ENCODE measurements at places on chromosomes 7 and 10. TPM values are rescaled to one million over a fixed set of nuclear protein-coding genes. Genes with fewer than 3 reads are reported as not detected.

DNA sequence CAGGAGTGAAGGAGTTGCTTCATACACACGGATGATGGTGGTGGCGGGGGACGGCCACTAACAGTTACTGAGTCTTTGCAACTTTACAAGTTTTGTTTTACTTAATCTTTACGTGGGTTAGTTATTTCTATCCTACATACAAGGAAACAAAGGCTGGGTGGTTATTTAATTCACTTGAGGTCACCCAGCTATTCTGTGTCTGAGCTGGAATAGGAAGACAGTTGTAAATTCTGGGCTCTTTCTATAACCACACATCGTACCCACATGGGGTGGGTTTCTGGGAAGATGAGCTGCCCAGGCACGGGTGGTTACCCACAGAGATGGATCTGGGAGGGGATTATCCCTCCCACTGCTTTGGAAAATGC is 137.9 kb downstream of the ANLN start:
- H3K36me3 ChIP-seq: no peaks in the 10 kb centered on the region
- peaks cover 2% of the 10 kb centered on the region for H3K4me1 ChIP-seq
- no peak for DNase-seq
- no peak overlapping the region for H3K27ac ChIP-seq
- H3K4me3 ChIP-seq: no peak overlapping the region

ASB10 gene
- not detected for total RNA-seq

RAPGEF5 gene
- total RNA-seq: 1.1 TPM

- DNase-seq: no peak
- no peaks in the 10 kb centered on the region for H3K27me3 ChIP-seq
- no peak overlapping the region for H3K4me3 ChIP-seq
- no peaks in the 10 kb centered on the region for H3K36me3 ChIP-seq
These were observed 81.9 kb upstream of the AUTS2 start for GRCh38 chr7:69516238-69516820.

DNA sequence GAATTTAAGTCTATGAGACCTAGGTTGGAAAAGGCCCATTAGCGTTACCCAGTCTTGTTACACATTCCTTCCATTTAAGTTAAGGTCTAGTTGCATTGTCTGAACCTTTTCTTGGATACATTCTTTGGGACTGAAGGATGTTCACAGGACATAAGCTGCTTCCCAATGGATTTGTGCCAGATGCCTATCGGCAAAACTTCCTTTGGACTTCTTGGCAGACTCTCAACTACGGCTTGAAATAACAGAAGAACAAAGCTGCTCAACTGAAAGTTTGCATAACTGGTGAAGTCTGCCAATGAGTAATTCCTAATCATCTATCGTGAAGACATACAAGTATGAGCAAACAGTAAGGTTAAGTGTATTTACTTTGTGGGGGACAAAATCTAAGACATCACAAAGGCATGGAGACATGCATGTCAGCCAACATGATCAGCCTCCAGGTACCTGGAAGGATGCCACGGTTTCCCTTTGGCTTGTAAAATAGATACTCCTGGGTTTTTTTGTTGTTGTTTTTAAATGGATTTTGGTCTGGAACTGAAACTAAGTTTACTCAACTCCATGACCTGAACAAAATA is 35.4 kb downstream of the MALSU1 start:
- H3K4me1 ChIP-seq: peaks cover 43% of the 10 kb centered on the region
- peak overlapping the region; percentile 89 for H3K27ac ChIP-seq
- DNase-seq: peak; percentile 90

- H3K27ac ChIP-seq: no peak overlapping the region
- H3K4me3 ChIP-seq: no peak overlapping the region
- no peak for DNase-seq
- no peaks in the 10 kb centered on the region for H3K27me3 ChIP-seq
- H3K4me1 ChIP-seq: peaks cover 7% of the 10 kb centered on the region
These were observed 28.2 kb downstream of the STRIP2 start for GRCh38 chr7:129462420-129462819.

DNA sequence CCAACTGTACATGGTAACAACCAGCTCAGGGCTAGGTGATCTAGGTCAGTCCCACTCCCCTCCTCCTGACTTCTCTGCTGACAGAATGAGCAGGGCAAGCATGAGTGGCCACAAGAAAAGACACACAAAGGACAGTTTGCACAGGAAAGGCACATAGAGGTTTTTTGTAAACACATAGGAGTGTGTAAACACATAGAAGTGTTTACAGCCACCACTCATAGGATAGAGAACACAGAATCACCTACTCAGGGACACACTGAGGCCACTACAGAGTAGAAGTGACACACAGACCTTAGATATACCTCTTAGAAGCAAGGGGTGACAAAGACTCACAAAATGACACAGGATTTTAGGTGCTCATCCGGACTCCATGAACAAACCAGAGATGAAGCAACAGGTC is 19.0 kb downstream of the NUDCD3 start:
- no peak for DNase-seq
- no peak overlapping the region for H3K27ac ChIP-seq
- peaks cover 15% of the 10 kb centered on the region for H3K36me3 ChIP-seq

- peak; percentile 49 for DNase-seq
- H3K27me3 ChIP-seq: no peaks in the 10 kb centered on the region
- no peak overlapping the region for H3K4me3 ChIP-seq
- H3K36me3 ChIP-seq: peaks cover 6% of the 10 kb centered on the region
These were observed 31.8 kb downstream of the CRHR2 start for GRCh38 chr7:30650421-30650808.

- no peaks in the 10 kb centered on the region for H3K36me3 ChIP-seq
- H3K4me1 ChIP-seq: peaks cover 13% of the 10 kb centered on the region
- H3K27me3 ChIP-seq: no peaks in the 10 kb centered on the region
- H3K27ac ChIP-seq: peak overlapping the region; percentile 98
- H3K4me3 ChIP-seq: peak overlapping the region; percentile 65
These were observed 68.3 kb downstream of the CREM start for GRCh38 chr10:35194906-35195305.

GRCh38 chr10:62002753-62003152 is 101.3 kb downstream of the ARID5B start:
- peaks cover 14% of the 10 kb centered on the region for H3K4me1 ChIP-seq
- no peak for DNase-seq
- H3K4me3 ChIP-seq: no peak overlapping the region
- H3K27me3 ChIP-seq: no peaks in the 10 kb centered on the region

WASHC2C gene
- 69.5 TPM for total RNA-seq

GRCh38 chr10:97010695-97011206 is 175.0 kb downstream of the SLIT1 start:
- no peaks in the 10 kb centered on the region for H3K36me3 ChIP-seq
- DNase-seq: no peak
- no peak overlapping the region for H3K27ac ChIP-seq
- no peaks in the 10 kb centered on the region for H3K27me3 ChIP-seq
- H3K4me1 ChIP-seq: no peaks in the 10 kb centered on the region

DNA sequence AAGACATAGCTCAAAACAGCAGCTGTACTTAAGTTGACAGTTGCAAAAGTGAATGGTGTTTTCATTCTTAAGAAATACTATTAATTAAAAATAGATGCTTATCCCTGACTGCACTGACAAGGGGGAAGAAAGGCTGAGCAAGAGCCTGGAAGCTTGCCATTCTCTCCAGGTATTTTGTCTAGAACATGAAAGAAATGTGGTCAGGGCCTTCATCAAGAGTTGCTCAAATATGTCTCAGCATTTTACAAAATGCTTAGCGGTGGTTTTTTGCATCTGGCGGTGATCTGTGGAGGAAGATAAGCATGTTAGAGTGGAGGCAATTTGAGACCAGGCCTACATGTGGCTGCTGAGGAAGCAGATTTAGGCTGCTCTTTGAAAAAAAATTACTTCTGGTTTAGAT is 46.4 kb upstream of the CC2D2B start:
- no peaks in the 10 kb centered on the region for H3K36me3 ChIP-seq
- no peaks in the 10 kb centered on the region for H3K27me3 ChIP-seq
- no peak for DNase-seq

- no peaks in the 10 kb centered on the region for H3K27me3 ChIP-seq
- H3K4me3 ChIP-seq: no peak overlapping the region
- peaks cover 18% of the 10 kb centered on the region for H3K4me1 ChIP-seq
- peak; percentile 65 for DNase-seq
- no peaks in the 10 kb centered on the region for H3K36me3 ChIP-seq
These were observed 158.9 kb upstream of the ASAH2 start for GRCh38 chr10:50410066-50410811.

- no peak for DNase-seq
- peaks cover 5% of the 10 kb centered on the region for H3K27me3 ChIP-seq
- H3K27ac ChIP-seq: no peak overlapping the region
- H3K36me3 ChIP-seq: no peaks in the 10 kb centered on the region
- no peak overlapping the region for H3K4me3 ChIP-seq
These were observed 42.1 kb upstream of the COL13A1 start for GRCh38 chr10:69759641-69760040.

GRCh38 chr7:114784177-114784576 is 137.7 kb upstream of the MDFIC start:
- no peak overlapping the region for H3K27ac ChIP-seq
- no peak for DNase-seq
- H3K27me3 ChIP-seq: no peaks in the 10 kb centered on the region
- H3K4me1 ChIP-seq: peaks cover 3% of the 10 kb centered on the region
- no peaks in the 10 kb centered on the region for H3K36me3 ChIP-seq

SPDYE2B gene
- total RNA-seq: not detected

DNA sequence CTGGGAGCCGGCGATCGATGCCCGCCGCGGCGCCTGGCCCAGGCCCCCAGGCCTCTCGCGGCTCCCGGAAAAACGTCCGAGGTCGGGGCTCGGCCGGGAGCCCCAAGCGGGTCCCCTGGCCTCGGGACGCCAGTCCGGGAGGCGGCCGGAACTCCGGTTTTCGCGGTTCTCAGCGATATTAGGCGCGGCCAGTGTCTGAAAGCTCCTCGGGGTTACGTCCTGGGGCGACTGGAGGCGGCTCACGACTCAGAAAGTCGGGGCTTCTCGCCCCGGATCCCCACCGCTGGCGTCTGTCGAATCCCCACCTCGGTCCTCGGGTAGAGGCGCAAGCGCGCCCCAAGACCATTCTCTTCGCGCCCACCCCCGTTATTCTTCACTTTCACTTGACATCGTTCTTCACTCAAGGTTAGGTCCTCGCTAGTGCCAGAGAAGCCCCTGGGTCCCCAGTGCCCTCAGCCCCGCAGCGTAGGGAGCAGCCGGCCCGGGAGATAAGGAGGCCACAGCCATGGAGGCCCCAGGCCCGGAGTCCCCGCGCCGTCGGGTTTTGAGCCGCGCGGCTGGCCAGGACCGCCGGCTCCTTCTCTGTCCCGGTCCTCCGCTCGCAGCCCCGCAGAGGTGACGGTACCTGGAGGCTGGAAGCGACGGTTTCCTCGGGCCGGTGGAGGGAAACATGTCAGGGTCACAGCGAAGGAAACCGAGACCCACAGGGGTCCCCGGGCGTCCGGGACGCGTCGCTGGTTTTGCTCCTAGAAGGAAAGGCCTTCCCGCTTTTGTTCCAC is 35.2 kb upstream of the EBLN1 start:
- H3K27me3 ChIP-seq: peaks cover 5% of the 10 kb centered on the region
- DNase-seq: peak; percentile 73
- H3K36me3 ChIP-seq: no peaks in the 10 kb centered on the region
- peak overlapping the region; percentile 92 for H3K27ac ChIP-seq

DNA sequence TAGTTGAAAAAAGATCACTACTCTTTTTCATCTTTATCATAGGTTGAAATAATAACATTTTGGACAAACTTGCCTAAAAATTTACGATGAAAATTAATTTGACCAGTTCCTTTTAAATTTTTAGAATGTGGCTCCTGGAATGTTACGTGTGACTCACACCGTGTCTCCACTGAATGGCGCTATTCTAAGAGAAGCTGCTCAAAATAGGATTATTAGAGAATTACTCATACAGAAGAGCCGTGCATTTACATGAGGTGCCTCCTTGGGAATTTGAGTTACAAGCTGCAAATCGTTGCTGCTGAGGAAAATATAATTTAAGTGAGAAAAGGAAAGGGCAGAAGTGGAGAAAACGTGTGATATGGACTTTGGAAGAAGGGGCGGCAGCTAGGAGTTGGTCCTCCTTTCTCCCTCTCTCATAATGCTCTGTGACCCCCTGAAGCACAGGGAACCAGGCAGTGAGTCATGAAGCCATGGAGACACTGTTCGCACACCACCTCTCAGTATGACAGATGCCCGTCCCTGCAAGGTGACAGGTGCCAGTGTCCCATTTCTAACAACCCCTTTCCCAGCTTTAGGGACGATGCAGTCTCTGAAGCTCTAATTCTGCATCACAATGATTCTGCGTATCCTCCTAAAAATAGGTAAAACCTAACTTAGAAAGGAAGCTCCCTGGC is 323.2 kb upstream of the COBL start:
- H3K36me3 ChIP-seq: no peaks in the 10 kb centered on the region
- no peaks in the 10 kb centered on the region for H3K27me3 ChIP-seq
- H3K4me1 ChIP-seq: no peaks in the 10 kb centered on the region
- no peak overlapping the region for H3K27ac ChIP-seq
- no peak overlapping the region for H3K4me3 ChIP-seq

HECW1 gene
- 2.9 TPM for total RNA-seq

EFCAB10 gene
- total RNA-seq: not detected

- H3K27ac ChIP-seq: no peak overlapping the region
- no peak for DNase-seq
- H3K36me3 ChIP-seq: no peaks in the 10 kb centered on the region
- peaks cover 3% of the 10 kb centered on the region for H3K27me3 ChIP-seq
- no peak overlapping the region for H3K4me3 ChIP-seq
These were observed 353.4 kb downstream of the TNS3 start for GRCh38 chr7:47228386-47229014.

- DNase-seq: no peak
- H3K27me3 ChIP-seq: no peaks in the 10 kb centered on the region
- no peak overlapping the region for H3K4me3 ChIP-seq
- no peaks in the 10 kb centered on the region for H3K4me1 ChIP-seq
- peaks cover 89% of the 10 kb centered on the region for H3K36me3 ChIP-seq
These were observed 28.1 kb upstream of the NFKB2 start for GRCh38 chr10:102367441-102367840.

DNA sequence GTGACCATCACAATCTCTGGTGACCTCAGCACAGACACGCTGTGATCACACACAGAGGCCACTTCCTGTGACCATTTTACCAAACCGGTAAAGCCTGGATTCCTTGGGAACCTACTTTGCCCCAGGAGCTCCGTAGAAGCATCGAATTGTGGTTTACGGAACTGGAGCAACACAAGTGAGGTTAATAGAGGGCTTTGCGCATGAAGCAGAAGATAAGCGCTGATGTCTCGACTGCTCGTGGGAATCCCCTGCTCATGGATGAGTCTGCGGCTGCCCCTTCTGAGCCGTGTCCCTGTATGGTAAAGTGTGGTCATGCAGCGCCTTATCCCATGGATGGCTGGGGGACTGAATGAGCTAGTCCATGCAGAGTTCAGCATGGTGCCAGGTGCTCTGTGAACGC is 53.6 kb downstream of the VIPR2 start:
- no peak overlapping the region for H3K27ac ChIP-seq
- H3K27me3 ChIP-seq: no peaks in the 10 kb centered on the region
- no peaks in the 10 kb centered on the region for H3K36me3 ChIP-seq
- DNase-seq: peak; percentile 49

DNA sequence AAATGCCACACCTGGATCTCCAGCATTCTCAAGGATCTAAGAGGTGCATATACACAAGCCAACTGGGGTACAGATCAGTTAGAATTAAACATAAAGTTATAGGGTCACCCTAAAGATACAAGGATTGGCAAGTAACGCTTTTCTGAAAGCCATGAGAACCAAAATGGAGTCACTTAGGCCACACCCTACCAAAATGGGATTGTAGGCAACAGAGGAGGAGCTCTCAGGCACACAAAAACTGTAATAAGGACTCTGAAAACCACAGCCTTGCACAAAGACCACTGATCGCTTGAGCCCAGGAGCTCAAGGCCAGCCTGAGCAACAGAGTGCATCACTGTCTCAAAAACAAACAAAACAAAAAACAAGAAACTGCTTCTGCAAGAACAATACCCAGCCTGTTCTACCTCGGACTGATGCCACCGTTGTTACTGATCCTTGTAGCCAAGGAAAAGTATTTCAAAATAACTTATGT is 35.5 kb downstream of the SVOPL start:
- H3K4me3 ChIP-seq: no peak overlapping the region
- H3K36me3 ChIP-seq: no peaks in the 10 kb centered on the region
- no peaks in the 10 kb centered on the region for H3K4me1 ChIP-seq
- H3K27me3 ChIP-seq: peaks cover 2% of the 10 kb centered on the region

TAS2R4 gene
- 2.9 TPM for total RNA-seq

Data from osteoblast (primary cell).